ENCODE measurements at places on chromosomes 6 and 20.

- DNase-seq, result no peak
These were observed 32.6 kb downstream of the KCNK5 start for GRCh38 chr6:39196673-39197091.

DNA sequence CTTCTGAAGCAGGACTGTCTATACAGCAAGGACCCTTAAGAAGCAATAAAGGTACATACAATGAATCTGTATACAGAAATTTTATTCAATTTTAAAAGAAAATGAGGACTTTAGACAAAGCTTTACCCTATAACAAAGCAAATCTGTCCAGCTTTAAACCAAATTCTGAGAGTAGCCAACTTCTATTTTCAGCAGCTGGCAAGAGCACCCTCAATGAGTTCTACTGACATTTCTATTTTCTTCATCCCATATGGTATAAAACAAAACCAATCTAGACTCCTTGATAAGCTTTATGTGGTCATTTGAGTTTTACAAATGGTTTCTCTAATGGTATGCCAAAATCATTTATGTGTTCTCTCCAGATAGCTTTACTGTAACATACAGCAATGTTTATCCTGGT is 12.7 kb downstream of the CPNE1 start:
- no peak for DNase-seq

DNA sequence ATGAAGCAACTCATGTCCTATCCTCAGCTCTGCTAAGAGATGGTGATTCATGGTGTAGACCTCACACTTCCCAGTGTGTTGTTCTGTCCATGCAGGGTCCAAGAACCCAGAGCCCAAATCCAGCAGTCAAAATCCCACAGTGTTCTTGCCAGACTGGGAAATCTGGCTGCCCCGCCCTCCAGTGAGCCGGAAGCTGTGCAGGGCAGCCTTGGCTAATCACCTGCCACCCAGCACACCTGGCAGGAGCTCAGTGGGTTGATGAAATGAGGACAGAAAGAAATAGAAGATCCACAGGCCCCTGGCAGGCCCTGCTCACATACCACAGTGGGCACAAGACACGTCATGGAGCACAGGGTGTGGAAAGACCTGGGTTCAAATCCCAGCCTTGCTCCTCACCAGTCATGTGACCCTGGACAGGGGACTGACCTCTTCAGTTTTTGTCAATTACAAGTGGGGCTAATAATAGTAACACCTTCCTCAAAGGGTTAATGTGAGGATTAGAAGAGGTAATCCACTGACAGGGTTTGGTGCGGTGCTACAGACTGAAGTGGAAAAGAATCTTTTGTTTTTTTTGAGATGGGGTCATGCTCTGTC is 13.6 kb upstream of the GUCA1A start:
- DNase-seq, result no peak

DNA sequence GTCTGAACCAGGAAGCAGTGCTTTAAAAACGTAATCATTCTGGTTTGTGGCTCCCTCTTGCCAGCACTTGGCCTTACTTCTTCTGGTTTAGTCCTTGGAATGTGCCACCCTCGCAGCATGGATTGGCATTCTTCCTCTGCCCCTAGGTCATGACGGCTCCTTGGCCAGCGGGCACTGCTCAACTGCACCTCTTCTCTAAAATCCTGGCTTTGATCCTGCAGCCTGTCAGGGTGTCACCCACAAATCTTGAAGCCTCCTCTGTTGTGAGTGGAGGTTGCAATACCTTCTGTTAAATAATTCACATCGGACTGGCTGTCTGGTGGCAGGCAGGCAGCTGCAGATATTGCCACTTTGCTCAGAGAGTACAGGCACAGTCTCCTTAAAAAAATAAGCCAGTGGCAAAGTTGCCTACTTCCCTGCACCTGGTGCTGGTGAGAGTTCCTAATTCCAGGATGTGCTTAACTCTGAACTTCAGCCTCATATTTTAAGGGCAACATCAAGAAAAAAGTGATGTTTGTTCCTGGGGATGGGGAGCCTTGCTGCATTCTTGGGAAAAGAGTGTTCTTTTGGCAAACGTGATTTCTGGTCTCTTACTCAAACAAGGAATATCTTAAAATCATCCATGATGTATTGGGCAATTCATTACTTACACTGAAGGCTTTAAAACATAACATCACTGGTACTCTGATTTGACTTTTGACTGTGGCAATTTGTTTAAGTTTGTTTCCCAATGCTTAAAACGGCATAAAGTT is 179.8 kb downstream of the FOXA2 start:
- DNase-seq, result no peak

- DNase-seq, result no peak
These were observed 4.5 kb downstream of the TREML4 start for GRCh38 chr6:41232667-41233066.

DNA sequence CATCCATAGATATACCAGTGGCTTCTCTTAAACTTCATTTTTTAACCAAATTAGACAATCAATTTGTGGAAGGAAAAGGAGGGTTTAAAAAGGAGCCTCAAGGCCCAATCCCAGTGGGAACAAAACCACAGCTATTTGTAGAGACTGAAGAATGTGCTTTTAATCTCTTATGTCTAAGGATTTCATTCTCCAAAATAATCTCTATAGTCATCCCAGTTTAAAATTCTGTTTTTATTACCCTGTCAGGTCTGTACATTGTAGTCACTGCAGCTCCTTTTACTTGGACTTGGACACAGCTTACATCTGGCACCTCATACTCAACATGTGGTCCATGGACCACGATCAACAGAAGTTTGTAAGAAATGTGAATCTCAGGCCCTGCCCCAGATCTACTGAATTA is 152.1 kb upstream of the STMND1 start:
- DNase-seq, result no peak

DNA sequence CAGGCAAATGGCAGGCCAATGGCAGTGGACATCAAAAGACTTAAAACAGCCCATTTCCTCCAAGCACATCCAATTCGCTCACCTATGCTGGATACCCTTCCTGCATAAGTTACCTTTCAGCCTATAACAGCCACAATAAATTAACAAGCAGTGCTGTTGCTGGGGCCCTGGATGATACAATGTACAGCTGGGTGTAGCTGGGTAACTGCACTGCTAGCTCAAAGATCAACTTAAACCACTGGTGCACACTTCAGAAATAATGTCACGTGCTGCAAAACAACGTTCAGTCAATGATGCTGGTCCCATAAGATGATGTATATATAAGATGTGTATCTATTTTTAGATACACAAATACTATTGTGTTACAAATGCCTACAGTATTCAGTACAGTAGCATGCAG is 13.6 kb downstream of the IL20RA start:
- no peak for DNase-seq

GRCh38 chr6:15481390-15482291 is 181.2 kb downstream of the DTNBP1 start:
- no peak for DNase-seq

GRCh38 chr6:135191508-135192255 is 10.6 kb downstream of the MYB start:
- DNase-seq, result no peak

GRCh38 chr20:45257161-45257560 is 2.8 kb upstream of the SLPI start:
- DNase-seq, result no peak

GRCh38 chr6:81813305-81813704 is 60.8 kb upstream of the TENT5A start:
- no peak for DNase-seq

DNA sequence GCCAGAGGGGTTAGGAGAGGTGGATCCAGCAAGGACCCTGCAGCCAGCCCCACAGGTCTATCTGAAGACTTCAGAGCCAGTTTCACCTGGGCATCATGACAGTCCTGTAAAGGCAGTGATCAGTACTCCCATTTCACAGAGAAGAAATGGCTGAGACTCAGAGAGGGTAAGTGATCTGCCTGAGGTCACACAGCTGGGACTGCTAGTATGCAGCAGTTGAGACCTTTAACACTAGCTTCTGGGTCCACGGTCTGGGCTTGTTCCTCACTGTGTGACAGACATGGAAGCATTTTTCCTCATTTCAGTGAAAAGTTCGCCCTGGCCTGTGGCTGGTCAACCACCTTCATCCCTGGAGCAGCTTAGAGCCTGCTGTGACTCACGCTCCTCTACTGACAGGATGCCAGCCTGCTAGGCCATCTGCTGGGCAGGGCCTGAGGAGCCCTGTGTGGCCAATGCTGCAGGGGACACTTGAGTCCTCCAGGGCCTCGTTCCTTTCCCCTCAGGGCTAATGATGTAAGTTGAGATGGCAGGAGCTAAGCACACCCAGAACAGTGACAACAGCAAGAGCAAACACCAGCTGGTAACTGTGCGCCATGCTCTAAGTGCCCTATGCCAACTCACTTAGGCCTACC is 192.0 kb downstream of the LRFN2 start:
- DNase-seq, result peak; percentile 94

- no peak for DNase-seq
These were observed 85.7 kb downstream of the RFPL4B start for GRCh38 chr6:112432853-112433252.
